ENCODE measurements at places on chromosomes 1 and 21.

GRCh38 chr1:174301295-174302077 is 142.2 kb downstream of the RABGAP1L start:
- no peak for DNase-seq

- no peak for DNase-seq
Observed at GRCh38 chr1:54565113-54565501, 17.1 kb downstream of the ACOT11 start.

DNA sequence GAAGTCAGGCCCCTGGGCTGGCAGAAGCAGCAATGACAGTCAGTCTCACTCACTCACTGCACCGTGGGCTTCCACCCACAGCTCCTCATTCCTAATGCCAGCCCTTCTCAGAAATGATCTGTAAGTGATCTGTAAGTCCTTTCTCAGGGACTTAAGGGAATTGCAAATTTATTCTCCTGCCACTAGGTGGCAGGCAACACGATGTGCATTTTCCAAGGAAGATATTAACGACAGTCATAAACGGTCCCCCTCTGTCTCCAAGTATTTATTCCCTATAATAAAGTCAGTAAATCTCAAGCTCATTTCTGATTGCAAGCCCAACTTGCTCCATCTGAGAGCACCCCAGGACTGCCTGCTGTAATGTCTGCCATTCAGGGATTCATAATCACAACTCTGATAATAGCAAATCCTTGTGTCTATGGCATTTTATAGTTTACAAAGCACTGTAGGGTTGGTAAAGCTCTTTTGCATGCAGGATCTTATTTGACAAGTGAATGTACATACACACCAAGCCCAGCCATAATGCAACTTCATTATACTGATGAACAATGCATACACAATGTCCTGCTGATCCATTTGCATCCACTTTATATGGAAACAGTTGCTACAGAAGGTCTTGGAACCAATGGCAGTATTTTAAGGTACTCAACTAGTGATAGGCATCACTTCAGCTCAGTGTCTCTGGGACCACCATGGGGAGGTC is 380.5 kb upstream of the CAMK1G start:
- DNase-seq, result no peak

DNA sequence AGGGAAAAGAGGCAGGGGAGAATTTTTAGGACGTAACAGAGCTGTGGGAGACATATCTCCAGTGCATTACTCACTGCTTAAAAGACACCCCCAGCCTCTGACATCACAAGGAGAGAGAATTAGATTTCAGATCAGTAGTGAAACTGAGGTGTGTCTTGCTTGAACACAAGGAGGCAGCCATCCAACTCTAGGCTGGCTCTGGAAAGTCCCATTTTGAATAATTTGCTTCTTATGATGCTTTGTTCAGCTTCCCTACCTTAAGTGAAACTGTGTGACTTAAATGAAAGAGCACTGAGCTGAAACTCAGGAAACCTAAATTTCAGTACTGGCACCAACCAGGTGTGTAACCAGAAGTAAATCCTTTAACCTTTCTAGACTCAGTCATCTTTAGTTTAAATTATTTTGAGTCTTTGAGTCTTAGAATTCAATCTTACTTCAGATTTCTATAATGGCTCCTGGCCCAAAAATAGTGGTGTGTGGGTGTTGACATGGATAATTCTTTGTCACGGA is 251.6 kb upstream of the SGIP1 start:
- DNase-seq, result peak; percentile 69

DNA sequence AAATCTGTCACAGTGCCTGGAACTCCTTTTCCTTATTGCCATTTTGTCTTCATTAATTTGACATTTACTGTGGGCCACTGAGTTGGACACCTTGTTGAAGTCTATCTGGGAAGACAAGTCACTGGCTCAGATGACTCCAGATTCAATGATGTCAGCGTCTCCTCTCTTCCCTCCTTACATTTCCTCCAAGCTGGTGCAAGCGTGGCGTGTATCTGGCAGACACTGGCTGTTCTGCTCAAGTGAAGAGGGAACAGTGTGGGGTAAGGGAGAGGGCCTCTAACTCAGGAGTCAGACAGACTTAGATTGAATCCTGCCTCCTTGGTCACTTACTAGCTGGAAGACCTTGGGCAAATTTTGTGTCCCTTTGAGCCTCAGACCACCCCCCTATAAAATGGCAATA is 8.7 kb upstream of the ZNF691 start:
- DNase-seq, result no peak

DNA sequence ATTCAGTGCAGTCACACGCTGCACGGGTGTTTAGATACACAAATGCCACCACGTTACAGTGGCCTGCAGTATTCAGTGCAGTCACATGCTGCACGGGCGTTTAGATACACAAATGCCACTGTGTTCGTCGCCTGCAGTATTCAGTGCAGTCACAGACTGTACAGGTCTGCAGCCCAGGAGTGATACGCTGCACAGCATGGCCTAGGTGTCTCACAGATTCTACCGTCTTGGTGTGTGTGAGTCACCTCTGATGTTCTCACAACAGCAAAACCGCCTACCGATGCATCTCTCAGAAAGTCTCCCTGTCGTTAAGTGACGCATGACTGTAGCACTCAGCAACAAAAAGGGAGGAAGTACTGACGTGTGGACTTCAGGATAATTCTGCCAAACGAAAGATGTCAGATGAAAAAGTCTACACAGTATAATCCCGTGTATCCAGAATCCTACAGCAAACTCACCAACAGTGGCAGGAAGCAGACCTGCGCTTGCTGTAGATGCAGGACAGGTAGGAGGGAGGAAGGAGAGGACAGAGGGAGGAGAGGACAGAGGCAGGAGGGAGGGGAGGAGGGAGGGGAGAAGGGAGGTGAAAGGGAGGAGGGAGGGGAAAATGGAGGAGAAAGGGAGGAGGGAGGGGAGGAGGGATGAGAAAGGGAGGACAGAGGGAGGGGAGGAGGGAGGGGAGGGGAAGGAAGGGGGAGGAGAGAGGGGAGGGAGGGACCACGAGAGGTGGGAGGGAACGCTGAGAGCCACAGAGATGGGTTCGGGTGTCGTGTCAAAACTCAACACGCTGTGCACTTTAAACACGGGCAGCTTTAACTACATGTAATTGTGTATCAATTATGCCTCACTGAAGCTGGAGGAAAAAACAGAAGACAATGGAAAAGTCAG is 36.3 kb upstream of the PCBP3 start:
- DNase-seq, result no peak

- peak; percentile 93 for DNase-seq
Observed at GRCh38 chr1:156096640-156097391, 14.6 kb upstream of the MEX3A start.

- DNase-seq, result no peak
Observed at GRCh38 chr1:113660088-113660487, 99.2 kb downstream of the PHTF1 start.

DNA sequence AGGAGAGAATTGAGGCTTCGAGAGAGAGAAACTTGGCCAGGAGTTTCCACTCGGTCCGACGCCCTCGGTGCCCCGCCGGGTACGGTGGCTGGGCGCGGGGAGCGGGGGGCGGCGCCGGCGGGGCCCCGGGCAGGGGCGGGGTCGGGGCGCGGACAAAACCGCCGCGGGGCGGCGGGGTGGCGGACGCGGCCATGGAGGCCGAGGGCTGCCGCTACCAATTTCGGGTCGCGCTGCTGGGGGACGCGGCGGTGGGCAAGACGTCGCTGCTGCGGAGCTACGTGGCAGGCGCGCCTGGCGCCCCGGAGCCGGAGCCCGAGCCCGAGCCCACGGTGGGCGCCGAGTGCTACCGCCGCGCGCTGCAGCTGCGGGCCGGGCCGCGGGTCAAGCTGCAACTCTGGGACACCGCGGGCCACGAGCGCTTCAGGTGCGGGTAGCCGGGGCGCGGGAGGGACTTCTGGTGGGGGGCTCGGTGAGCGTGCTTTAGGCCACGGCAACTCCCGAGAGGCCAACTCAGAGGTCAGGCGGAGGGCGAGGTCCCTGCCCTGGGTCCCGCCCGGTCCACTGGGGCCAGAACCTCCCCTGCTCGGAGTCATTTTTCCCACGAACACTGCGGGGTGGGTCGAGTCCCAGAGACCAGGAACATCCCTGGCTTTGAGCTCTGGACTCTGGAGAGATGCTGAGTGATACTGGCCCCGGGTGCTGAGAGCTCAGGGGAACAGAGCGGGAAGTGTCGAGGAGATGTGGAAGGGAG is 431 bp downstream of the RAB42 start:
- peak; percentile 18 for DNase-seq

GRCh38 chr1:41728403-41729202 is 190.1 kb downstream of the HIVEP3 start:
- peak; percentile 86 for DNase-seq

GRCh38 chr1:196152086-196152485 is 456.2 kb downstream of the KCNT2 start:
- no peak for DNase-seq

DNA sequence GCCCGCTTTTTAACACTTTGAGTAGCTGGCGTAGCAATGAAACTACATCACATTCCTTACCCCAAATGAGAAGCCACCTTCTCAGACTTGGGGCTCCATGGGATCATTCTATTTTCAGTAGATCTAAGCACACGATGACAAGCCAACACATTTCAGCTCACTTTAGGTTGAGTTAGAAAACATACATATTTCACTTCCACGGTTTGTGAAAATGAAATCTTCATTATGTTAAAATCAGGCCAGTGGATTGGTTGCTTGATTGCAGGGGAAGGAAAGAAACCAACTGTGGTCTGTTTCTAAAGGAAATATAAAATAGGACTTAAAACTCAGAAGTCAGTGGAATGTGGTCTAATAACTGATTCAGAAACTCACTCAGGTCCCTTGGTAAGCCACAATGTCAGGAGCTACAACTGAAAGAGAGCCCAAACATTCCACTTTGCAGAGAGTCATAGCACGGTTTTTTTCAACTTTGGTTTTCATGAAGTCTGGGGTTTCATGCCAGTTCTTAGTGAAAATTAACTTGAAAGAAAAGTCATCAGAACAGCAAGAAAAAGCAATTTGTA is 82.3 kb upstream of the TIAM1 start:
- DNase-seq, result no peak

- no peak for DNase-seq
Observed at GRCh38 chr1:63904826-63905225, 131.0 kb downstream of the ROR1 start.

- no peak for DNase-seq
Observed at GRCh38 chr21:33481314-33481943, 1.7 kb upstream of the TMEM50B start.

DNA sequence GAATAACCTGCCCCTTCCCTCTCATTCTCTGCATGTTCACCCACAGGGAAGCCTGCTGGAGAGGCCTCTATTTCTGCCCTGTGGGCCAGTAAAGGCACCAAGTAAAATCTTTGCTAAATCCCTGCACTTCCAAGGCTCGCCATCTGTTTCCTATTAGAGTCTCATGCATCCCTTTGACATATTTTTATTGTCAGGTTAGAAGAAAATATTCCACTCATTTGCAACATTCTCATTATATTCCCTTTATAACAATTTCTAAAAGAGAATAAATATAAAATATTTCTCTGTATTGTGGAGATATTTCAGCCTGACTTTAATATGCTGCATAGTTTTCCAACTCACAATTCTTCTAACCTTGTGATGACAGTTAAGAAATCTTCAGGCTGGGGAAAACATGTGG is 340.4 kb upstream of the VAMP3 start:
- DNase-seq, result no peak

GRCh38 chr21:39707316-39707715 is 37.7 kb upstream of the IGSF5 start:
- DNase-seq, result no peak

DNA sequence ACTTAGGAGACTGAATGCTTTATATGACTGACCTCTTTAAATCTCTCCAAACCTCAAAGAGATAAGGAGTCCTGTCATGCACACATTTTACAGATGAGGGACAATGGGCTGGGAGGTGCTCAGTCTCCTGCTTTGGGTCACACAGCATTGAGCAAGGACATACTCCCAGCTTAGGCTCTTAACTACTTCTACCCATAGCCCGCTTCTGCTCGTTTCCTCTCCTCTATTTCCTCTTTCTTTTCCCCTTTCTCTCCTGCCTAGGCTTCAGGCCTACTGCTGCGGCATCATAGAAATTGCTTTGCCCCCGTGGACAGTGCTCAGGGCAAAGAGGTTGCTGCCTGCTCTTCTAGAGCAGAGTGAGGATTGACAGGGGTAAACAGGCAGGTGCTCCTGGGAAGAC is 12.4 kb upstream of the ZNF691 start:
- no peak for DNase-seq

DNA sequence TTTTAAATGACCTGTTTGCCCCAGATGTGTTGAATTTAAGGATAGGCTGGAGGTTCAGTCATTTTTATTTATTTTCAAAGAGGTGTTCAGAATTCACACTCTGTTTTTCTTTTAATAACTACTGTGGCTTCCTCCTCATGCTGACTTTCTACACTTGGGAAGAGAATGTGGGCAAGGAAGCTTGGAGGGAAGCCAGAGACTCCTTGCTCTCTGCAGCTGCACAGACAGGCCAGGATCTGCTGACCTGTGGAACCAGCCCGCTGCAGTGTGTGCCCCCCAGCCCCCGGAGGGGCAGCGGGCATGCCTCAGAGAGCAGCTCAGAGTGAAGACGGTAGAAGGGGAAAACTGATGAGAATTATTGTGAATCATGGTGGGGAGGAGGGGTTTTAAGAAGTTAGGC is 16.9 kb downstream of the MGST3 start:
- no peak for DNase-seq

- no peak for DNase-seq
Observed at GRCh38 chr1:111731956-111732355, 7.2 kb downstream of the INKA2 start.

DNA sequence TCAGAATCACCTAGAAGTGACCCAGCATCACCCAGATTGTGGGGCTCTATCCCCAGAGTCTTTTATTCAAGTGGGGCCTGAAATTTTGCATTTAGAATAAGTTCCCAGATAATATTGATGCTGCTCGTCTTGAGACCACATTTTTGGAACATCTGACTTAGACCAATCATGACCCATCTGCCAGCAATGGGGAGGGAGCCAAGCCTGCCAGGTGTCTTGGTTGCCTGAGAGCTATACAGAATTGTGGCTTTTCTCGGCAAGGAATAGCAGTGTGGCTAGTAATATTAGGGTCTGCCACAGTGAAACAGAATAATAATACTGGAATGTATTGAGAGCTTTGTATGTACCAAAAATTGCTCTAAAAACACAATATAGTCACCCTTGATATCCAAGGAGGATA is 31.1 kb upstream of the RGS8 start:
- no peak for DNase-seq

DNA sequence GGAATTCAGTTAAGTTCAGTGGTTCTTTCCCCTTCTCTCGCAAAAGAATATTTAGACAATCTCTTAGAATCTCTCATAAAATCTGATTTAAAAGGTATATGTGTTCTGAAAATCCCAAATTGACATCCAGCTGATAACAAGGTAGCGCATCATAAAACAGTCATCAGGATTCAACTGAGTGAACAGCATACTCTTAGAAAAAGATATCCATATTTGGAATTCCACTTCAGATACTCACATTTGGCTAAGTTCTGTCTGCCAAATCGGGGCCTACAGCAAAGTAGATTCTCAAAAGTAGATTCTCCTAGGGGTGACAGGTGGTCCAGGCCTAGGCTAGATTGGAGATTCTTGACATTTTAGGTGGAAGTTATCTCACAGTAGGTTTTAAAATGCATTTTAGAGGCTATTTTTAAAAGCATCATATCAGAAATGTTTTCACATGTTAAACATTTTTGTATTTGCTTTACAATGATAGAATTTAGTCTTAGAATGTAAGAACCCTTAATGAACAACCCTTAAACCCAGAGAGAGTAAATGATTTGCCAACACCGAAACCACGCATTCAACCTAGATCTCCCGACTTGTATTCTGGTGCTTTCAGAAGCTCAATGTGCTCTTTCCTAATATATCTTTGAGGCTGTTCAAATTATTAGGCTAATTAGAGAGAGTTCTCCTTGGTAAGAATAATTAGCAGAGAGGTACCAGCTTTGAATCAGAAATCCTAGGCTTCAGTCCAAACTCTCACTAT is 318.9 kb downstream of the LMO4 start:
- no peak for DNase-seq

- peak; percentile 45 for DNase-seq
Observed at GRCh38 chr1:202599669-202600431, 110.4 kb downstream of the SYT2 start.
